GF-D8 (cell line): ENCODE measurements at places on chromosomes 5 and 9.
A peak's percentile ranks its signal among the peaks of the same experiment; 100 is the strongest.

DNA sequence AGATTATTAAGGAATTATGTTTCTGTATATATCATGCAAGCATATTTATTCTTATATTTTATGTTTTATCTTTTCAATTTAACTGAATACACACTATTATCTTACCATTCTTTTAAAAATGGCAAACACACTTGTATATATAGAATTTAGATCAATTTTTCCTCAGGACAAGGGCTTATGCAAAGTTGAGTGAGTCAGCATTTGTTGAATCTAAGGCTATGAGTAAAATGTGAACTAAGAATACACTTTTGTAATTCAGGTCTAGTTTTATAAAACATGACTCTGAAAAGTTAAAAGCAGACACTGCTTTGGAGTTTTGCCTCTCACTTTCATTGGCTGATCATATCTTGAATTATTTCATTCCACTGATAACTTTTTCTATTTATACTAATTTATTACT lies 127.8 kb downstream of the FOCAD start:
- no peak for DNase-seq

GRCh38 chr5:167752936-167753335 lies 538.5 kb upstream of the WWC1 start:
- DNase-seq: no peak

- DNase-seq: no peak
These were observed 159.3 kb downstream of the RGS3 start for GRCh38 chr9:113622600-113623400.

- no peak for DNase-seq
These were observed 95.0 kb downstream of the KCNT1 start for GRCh38 chr9:135796784-135797485.

GRCh38 chr9:34983209-34983608 lies 6.3 kb upstream of the DNAJB5 start:
- DNase-seq: peak; percentile 53

DNA sequence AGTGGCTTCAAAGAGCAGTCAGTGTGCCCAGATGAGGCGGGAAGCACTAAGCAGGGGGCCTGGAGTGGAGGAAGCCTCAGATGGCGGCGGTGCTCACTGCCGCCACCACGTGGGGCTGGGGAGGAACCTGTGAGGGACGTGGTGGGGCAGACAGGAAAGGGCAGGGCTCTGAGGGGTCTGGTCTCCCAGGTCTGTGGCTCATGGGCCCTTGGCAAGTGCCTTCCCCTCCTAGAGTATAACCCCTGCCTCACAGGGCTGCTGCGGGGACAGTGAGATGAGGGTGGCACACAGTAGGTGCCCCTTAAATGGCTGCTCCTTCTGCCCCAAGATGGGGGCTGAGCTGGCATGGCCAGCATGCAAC lies 26.6 kb downstream of the NR5A1 start:
- DNase-seq: peak; percentile 28

GRCh38 chr9:92294297-92294676 lies 790 bp upstream of the IARS1 start:
- DNase-seq: peak; percentile 35

DNA sequence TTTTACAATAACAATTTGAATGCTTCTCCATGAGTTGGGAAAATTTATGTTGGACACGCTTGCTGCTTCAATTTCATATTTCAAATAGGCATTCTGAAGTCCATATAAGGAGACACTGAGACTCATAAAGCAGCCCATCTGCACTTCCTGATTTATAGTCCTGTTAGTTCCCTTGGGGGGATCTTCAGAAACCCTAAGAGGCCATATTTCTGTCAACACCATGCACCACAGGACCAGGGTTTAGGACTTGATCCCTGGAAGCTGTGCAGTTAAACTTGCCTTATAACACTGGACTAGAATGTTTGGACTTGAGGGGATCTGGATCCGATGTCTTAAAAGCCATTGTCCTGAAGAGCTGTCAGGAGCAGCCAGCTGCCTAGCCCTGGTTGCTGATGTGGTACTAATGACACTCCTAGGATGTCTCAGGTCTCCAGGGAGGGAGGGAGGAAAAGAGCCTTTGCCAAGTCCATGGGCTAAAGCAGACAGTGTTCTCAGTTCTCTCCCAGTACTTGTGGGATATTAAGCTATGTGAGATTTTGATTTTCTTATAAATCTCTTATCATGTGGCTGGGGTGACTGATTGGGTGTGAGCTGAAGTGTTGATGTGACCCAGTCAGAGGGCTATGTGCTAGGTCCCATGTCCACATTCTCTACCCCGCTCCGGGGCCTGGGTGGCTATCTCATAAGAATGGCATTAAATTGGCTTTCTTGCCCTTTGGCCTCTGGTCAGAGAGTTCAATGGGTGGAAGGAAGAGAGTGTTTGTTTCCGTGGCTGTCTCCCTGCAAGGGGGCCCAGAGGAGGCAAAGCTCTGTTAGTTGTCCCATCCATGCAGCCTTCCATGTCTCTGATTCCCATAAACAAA lies 399.8 kb downstream of the OSTF1 start:
- no peak for DNase-seq

- DNase-seq: no peak
These were observed 3.5 kb upstream of the GADD45G start for GRCh38 chr9:89601306-89601705.

- no peak for DNase-seq
These were observed 505 bp downstream of the RPS14 start for GRCh38 chr5:150448952-150449516.

DNA sequence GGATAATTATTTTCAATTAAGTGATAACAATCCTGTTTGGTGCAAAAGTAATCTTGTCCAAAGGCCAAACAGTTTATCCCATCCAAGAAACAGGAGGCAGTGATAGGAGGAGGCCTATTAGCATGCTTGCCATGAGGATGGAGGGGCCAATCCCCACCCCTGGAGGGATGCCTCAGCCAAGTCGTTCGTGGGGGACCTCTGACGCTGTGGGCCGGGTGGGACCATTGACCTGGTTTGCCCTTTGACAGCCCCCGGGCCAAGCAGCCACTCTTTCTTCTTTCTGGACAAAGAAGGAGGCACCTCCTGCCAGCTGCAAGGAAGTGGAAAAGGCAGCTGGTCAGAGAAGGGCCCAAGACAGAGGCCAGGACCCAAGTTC lies 39.5 kb upstream of the GRHPR start:
- DNase-seq: no peak

- no peak for DNase-seq
These were observed 47.3 kb downstream of the FAM78A start for GRCh38 chr9:131228988-131229387.

GRCh38 chr9:72949918-72950325 lies 2.9 kb downstream of the ALDH1A1 start:
- DNase-seq: no peak

DNA sequence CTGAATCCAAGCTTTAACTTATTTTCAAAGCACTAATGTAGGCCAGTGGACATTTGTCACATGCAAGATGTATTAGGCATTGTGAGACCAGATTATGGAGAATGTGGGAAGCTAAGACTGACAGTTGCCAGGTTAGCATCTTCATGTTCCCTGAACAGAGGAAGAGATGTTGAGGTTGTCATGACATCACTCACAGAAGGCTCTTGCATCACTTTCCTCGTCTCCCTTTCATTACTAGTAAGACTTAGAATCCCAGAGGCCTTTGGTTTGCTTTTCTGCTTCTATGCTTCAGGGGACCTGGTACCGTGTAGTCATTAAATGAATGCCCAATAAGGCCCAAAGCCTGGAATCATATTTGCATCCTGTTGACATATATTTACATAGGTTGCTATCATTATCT lies 76.4 kb upstream of the RPS23 start:
- DNase-seq: no peak

GRCh38 chr9:123550797-123551196 lies 194.8 kb downstream of the CRB2 start:
- no peak for DNase-seq

DNA sequence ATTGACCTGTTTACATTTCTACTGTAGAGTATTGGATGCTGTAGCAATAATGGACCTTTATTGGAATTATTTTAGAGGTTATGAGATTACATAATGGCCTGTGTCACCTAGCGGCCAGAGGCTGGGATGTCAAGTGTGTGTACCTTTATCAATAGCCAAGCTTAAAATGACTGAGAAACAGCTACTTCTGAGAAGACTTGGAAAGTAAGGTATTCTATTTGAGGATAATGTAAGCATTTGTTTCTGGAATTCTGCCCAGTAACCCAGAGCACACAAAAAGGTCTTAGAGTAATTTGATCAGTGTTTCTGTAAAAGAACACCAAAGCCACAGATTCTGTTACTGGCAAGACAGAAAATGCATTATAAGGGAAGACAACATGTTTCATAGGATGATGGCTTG lies 116.8 kb downstream of the MACIR start:
- DNase-seq: no peak

- DNase-seq: no peak
These were observed 38.4 kb downstream of the PRRC1 start for GRCh38 chr5:127555826-127556225.

- no peak for DNase-seq
These were observed 35.9 kb downstream of the ANKRD31 start for GRCh38 chr5:75200776-75201175.

DNA sequence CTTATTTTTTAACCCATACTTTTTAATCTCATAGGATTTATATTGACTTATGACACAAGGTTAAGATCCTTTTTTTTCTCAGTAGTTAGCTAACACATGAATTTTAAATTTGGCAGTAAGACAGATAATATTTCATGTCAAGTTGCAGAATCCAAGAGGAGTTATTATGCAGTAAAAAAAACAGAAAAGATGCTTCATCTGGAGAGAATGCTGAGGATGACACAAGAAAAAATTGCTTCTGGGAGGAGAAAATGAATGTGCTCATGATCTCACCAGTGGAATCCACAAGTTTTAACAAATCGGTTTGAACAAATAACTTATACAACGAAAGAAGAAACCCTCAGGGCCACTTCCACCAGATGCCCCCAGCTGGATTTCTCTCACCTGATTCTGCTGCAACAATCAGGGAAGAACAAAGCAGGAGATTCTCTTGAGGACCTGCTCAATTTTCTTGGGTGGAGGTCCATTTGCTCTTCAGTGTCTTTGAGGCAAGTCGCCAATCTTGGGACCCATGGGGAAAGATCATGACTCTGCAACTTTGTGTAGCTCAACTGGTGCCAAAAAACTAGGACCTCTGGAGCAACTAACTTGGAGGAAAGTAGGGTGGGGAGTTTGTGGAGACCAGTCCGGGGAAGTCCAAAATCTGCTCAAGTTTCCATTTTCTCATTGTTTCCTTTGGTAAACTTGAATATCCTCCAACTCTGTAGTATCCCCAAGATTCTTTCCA lies 50.5 kb upstream of the TNFSF15 start:
- DNase-seq: no peak

DNA sequence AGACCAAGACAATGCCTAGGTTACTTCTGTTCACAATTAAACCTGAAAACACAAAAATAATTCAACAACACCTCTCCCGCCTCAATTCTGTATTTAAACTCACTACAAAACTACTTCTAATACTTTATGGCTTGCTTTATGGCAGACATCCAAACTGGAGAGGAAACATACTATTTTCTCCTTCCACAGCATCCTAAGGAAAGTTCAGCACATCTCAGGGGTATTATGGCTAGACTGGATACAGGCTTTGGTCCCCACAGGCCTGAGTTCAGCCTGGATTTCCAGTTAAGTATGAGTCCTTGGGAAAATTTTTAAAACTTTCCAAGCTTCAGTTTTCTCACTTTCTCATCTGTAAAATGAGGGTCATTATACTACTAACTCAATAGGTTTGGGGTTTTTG lies 480.2 kb downstream of the CAAP1 start:
- no peak for DNase-seq

- no peak for DNase-seq
These were observed 3.1 kb upstream of the DMAC1 start for GRCh38 chr9:7802666-7803065.

GRCh38 chr9:134359493-134360179 lies 33.4 kb downstream of the RXRA start:
- DNase-seq: peak; percentile 67

- no peak for DNase-seq
These were observed 244.2 kb downstream of the FOXD4L6 start for GRCh38 chr9:40884072-40884901.

DNA sequence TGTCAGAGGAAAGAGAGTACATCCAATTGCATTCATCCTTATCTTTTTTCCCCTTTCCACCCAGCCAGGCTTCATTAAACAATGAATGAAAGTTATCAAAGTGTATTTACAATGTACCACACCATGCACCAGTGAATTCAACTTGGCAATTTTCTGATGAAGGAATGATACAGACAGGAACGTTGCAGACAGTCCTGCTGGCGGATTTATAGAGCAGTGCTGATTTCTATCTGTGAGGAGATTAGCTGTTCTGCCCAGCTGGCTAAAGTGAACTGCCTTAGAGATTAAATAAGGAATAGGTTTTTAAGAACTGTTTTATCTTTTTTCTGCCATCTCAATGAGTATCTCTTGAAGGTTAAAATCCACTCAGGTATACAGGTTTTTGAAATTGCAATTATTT lies 403.9 kb downstream of the CDH18 start:
- no peak for DNase-seq
